GM13977 (cell line): ENCODE measurements at places on chromosomes 5 and 9.

DNA sequence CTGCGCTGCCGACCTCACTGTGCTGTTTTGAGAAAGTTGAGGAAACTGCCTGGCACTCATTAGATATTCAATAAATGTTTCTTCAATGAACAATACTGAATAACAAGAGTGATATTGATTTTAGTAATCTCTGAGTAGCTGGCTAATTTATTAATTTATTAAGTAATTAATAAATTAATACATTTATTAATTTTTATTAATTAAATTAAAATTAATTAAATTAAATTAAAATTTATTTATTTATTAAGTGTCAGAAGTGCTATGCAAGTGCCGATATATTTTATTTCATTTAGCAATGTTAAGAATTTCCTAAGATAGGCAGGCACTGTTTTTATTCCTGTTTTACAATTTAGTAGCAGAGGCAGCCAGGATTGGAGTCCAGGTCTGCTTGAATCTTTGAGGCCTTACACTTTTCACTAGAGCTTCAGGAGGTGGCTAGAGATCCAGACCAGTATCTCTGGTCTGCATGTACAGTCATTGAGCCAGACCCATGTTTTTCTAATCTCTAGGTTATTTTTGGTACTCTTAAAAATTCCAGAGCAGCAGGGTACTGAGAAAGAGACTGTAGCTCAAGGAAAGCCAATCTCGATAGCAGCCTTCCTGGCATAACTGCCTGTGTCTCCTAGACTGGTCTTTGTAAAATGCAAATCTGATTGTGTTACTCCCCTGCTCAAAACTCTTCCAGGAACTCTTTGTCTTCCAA, 109.2 kb downstream of the ARHGEF28 start:
- no peak for DNase-seq

DNA sequence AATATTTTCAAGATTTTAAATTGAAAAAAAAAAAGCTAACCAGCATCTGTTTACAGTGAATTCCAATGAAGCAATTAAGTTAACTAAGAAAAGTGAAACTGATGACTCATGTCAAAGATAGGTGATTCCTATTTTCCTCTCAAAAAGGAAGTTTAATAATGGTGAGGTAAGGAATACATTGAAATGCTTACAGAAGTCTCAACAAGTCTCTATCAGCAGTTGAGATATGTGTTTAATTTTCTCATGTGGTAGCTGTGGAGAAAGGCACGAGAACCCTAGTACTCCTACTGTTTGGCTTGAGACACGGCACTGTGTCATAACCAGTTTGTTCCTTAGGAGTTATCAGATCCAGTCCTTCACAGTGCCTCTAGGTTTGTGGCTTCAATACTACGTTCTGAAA, 114.5 kb downstream of the SLC25A46 start:
- DNase-seq: no peak

GRCh38 chr5:167945542-167946384, 345.7 kb upstream of the WWC1 start:
- no peak for DNase-seq

- no peak for DNase-seq
These were observed 531.6 kb upstream of the CLINT1 start for GRCh38 chr5:158390577-158390976.

DNA sequence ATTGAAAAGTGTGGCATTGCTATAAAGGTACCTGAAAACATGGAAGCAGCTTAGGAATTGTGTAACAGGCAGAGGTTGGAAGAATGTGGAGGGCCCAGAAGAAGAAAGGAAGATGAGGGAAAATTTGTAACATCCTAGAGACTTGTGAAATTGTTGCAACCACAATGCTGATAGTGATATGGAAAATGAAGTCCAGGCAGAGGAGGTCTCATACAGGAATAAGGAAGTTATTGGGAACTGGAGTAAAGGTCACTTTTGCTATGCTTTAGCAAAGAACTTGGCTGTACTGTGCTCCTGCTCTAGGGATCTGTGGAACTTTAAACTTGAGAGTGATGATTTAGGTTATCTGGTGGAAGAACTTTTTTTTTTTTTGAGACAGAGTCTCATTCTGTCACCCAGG, 43.5 kb downstream of the PTPDC1 start:
- DNase-seq: no peak

DNA sequence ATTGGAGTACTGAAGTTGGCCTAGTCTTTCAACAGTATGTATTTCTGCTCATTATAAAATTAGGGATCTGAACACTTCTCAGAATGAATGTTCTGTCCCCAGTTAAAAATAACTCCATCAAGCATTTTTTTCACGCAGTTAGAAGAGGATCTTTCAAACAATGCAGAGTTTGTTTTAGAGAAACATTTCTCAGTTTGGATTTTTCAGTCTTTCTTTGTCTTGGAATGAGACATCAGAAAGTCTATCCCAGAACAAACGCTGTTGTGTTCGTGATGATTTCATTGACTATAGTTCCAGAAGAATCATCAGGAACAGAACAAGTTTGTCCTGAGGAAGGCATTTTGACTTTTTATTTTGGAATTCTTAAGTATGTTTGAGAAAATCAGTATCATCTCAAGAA, 218.7 kb downstream of the ARRDC3 start:
- DNase-seq: no peak

GRCh38 chr5:67291671-67292070, 95.1 kb upstream of the CD180 start:
- no peak for DNase-seq

- DNase-seq: no peak
These were observed 2.1 kb downstream of the NR3C1 start for GRCh38 chr5:143401227-143402016.
